SW480 (cell line): ENCODE measurements at places on chromosomes 4 and X.

DNA sequence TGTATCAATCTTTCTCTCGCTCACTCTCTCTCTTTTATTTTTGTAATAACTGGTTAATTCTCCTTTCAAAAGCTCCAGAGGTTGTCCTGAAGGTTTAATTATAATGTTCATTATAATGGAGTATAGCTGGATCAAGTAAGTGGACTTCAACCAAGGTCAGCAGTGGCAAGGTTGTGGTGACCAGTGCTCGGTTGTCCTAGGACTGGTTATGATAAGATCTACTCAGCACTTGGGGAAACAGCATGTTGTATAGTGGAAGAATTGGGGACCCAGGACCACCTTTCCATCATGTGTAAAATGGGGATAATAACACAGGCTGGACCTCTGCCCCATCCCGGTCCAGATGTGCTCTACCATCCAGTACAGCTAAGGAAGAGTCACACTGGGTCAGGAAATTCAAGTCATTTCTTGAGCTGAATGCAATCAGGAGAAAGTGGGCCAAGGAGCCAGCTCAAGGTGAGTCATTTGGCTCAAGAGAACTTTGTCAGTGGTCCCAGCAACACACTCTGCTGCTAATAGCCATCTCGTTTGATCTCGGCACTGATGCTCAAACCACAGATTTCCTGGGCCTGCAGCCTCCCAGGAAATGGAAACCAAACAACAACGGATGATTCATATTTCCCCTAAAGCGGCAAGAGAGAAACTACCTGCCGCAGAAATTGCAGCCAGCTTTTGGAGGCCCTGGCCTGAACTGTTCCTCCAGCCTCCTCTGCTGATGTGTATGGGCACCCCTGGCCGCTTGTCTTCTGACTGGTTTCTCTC lies 123.6 kb upstream of the RBPJ start:
- peak; percentile 88 for DNase-seq

- DNase-seq, result no peak
Observed at GRCh38 chr4:4529392-4529791, 12.5 kb downstream of the STX18 start.

GRCh38 chrX:104112326-104112951 lies at the start of gene ZCCHC18:
ZCCHC18 (plus strand) TSS chrX:104112523; CDS start chrX:104114112, 1,589 bp downstream.
- DNase-seq, result peak; percentile 55

GRCh38 chrX:46278572-46278971 lies 266.6 kb downstream of the ZNF674 start:
- no peak for DNase-seq

- no peak for DNase-seq
Observed at GRCh38 chrX:1027680-1028079, 184.8 kb downstream of the CRLF2 start.

DNA sequence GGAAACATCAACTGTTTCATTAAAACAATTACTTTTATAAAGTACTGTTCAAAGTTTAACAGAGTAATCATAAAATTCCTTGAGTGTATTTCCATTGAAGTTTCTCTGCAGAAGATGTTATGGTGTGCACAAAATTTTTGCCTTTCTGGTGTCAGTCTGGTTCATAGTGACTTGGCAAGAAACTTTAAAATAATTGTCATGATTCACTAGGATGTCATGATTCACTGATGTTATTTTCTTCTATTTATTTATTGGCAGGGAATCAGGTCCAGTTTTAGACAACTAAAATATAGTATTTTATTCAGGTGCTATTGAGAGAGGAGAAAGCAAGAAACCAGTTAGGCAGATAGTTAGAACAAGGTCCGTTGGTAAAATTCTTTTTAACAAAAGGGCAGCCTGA lies 3.8 kb downstream of the UGT2A1 start:
- no peak for DNase-seq

GRCh38 chr4:8307121-8307520 lies 37.6 kb downstream of the HTRA3 start:
- DNase-seq, result no peak

- DNase-seq, result no peak
Observed at GRCh38 chr4:7660176-7661039, 225.7 kb upstream of the PSAPL1 start.

DNA sequence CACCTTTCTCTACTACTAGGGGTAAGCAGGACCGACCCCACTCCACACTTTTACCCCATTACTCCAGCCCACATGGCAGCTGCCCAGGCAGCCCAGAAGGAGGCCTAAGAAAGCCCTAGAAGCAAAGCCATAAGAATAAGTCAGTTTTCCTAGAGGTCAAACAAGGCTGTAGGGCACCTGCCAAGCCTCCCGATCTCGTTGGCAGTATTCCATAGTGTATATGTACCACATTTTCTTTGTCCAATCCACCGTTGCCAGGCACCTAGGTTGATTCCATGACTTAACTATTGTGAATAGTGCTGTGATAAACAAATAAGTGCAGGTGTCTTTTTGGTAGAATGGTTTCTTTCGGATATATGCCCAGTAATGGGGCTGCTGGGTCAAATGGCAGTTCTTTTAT lies 54.2 kb downstream of the RHOXF2B start:
- no peak for DNase-seq

DNA sequence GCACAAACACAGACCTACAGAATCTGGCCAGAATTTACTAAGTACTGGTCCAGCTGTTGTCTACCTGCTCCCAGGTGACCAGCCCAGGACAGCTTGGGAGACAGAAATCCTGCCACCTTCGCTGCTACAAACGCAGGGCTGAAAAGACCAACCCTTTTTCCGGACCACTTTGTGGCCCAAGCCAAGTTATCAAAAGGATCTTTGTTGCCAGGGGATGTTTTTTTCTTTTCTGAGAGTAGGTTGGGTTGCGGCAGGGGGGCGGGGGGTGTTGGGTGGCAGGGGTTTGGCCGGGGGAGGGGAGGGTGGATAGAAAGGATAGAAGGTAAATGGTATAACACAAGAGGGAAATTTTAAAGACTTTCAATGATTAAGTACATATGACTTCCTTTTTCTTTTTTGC lies 63.4 kb downstream of the STOX2 start:
- DNase-seq, result peak; percentile 7

- DNase-seq, result no peak
Observed at GRCh38 chr4:185015108-185015507, 3.2 kb upstream of the HELT start.

- peak; percentile 2 for DNase-seq
Observed at GRCh38 chr4:183503497-183504063, 1.3 kb upstream of the ING2 start.

GRCh38 chr4:173146456-173146855 lies 22.2 kb upstream of the GALNT7 start:
- DNase-seq, result no peak

DNA sequence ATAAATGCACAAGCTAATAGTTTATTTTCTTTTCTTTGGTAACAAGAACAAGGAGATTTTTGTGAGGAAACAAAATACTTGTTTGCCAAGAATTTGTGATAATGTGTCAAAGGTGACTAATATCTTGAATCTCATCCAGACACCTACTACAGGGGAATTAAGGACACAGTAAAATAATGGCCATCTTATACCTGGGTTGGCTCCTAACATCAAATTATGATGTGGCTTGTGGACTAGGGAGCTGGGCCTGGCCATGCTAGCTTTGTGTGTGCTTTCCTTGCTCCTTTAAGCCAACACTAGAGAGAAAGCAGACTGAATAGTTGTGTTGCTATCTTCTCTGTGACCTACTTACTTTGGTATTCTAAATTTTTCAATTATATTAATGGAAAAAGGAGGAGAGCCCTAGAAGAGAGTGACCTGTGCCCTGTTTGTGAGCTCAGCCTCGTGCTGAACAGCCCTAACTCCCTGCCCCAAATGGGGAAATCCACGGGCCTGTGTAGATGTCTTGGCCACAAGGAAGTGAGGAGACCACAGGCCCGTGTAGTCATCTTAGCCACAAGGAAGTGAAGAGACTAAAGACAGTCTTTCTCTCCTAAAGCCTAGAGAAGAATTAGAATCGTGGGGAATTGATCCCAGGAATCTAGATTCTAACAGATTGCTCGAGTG lies 23.3 kb downstream of the ARHGAP24 start:
- DNase-seq, result no peak

- DNase-seq, result no peak
Observed at GRCh38 chr4:36004204-36004851, 240.0 kb downstream of the ARAP2 start.

GRCh38 chr4:38904090-38904666 lies 36.6 kb downstream of the FAM114A1 start:
- DNase-seq, result no peak

GRCh38 chr4:112651641-112652040 lies 14.7 kb downstream of the LARP7 start:
- DNase-seq, result no peak

DNA sequence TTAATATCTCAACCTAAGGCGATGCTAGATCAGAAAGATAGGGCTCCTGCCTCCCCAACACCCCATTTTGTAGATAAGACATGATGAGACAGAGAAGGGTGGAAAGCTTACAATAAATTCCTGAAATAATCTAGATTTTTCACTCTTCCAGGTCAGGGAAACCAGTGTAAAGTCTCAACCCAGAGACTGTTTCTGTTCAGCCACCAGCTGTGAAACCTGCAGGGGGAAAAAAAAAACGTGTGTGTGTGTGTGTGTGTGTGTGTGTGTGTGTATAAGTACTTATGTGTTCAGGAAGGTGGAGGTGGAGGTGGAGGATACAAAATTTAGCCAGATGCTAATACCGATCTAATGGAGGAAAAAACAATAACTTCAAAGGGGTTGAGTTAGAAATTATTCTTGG lies 773 bp upstream of the ITM2A start:
- no peak for DNase-seq

DNA sequence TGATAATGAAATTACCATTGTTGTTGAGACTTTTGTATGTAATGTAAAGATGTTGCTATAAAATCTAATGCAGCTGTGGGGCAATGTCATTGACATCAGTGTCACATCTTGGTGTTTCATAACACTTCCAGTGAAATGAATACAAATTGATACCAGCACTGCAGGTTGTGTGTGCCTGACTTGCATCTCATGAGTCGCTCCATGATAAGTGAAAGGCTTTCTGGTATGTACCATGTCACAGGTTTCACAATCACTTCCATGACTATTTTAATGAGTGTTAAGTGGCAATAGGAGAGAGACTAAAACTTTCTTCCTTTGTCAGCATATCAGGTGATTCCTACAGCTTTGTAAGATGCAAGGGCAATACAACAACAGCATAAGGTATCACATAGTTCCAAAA lies 94.4 kb downstream of the ABCB7 start:
- no peak for DNase-seq

DNA sequence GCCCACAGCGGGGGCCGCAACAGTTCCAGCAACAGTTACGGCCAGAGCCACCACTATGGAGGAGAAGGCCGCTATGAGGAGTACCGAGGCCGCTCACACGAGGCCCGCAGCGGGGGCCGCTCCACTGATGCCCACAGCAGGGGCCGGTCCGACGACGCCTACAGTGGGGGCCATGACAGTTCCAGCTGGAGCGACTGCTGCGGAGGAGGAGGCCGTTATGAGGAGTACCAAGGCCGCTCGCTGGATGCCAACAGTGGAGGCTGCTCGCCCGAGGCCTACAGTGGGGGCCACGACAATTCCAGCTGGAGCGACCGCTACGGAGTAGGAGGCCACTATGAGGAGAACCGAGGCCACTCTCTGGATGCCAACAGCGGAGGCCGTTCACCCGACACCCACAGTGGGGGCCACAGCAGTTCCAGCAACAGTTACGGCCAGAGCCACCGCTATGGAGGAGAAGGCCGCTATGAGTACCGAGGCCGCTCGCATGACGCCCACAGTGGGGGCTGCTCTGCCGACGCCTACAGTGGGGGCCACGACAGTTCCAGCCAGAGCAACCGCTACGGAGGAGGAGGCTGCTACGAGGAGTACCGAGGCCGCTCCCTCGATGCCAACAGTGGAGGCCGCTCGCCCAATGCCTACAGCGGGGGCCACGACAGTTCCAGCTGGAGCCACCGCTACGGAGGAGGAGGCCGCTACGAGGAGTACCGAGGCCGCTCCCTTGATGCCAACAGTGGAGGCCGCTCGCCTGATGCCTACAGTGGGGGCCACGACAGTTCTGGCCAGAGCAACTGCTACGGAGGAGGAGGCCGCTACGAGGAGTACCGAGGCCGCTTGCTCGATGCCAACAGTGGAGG lies 1.7 kb downstream of the RBMXL3 start:
- DNase-seq, result no peak

DNA sequence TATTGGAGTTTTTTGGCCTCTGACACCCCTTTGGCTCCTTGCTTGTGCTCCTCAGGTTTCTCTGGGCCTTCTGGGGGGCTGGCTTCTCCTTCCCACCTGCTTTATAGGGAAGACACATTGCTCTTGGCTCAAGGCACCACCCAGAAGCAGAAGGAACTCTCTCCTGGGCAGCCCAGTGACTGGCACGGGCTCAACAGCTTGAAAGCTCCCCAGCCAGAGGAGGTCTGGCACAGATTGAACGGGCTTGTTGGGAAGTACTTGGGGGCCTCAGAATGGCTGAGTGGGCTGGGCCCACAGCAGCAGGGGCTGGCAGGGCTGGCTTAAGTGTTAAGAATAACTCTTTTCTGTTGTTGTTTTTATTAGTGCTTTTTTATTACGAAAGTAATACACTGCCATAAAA lies 11.2 kb upstream of the ZNF185 start:
- DNase-seq, result no peak

DNA sequence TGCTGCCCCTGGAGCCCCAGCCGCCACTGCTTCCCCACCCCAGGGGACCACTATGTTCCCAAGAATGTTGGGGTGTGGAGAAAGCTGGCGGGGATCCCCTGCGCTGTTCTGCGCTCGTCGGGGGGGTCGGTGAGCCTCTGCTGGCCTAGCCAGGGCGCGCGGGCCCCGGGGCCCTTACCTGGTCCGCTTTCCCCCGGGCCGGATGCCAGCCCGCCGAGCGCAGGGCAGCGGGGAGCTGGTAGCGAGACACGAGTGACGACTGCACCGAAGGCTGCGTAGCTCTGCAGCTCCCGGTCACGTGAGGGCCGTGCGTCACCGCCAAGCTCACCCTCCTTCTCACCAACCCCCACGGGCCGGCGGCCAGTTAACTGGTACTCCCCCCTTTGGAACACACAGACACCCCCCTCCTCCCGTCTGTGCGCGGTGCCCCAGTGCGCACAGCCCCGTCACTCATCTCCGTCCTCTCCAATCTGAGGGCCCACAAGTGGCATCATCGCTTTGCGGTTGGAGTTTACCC lies at the start of gene BEX1:
BEX1 (minus strand) TSS at position 254 of the 517 bp plus-strand sequence. CDS start 897 bp downstream, outside the sequence.
- DNase-seq, result no peak

GRCh38 chrX:45140812-45141211 lies 59.9 kb downstream of the DIPK2B start:
- DNase-seq, result no peak

DNA sequence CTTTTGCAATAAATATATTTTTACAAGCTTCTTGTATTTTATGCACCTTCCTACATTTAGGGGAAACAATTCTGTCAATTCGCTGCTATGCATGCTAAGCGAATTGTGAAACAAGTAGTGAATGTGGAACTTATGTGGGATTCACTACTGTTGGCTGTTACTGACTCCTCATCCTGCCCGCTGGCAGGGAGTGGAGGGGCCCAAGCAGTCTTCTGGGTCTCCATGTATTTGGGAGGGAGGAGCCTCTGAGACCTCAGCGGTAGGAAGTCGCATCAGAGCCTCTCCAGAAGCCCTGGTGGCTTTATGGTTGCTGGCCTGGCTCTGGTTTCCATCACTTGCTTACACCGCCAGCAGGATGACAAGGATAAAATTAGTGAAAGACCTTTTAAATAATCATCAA lies 3.7 kb upstream of the SETD7 start:
- DNase-seq, result no peak
